Activated CD8-positive, alpha-beta memory T cell treated with anti-CD3 and anti-CD28 coated beads for 48 hours (primary cell): ENCODE measurements at places on chromosomes 6 and 20.
A peak's percentile ranks its signal among the peaks of the same experiment; 100 is the strongest.

DNA sequence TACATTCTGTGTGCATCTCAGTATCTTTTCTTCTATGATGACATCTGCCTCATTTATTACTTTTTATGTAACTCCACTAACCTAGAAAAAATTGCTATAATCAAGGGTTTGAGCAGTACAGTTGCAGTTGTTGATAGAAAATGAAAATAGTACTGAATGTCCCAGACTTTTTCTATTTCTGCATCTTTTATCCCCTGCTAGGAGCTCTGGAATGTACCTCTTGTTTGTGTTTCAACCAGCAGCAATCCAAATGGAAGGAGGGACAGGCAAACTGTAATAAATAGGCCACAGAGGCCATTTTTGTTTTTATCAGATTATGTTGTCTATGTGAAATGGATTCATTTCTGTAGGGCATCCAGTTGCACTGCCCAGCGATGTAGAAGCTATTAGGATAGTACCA, 536.9 kb downstream of the KIF16B start:
- DNase-seq: no peak

DNA sequence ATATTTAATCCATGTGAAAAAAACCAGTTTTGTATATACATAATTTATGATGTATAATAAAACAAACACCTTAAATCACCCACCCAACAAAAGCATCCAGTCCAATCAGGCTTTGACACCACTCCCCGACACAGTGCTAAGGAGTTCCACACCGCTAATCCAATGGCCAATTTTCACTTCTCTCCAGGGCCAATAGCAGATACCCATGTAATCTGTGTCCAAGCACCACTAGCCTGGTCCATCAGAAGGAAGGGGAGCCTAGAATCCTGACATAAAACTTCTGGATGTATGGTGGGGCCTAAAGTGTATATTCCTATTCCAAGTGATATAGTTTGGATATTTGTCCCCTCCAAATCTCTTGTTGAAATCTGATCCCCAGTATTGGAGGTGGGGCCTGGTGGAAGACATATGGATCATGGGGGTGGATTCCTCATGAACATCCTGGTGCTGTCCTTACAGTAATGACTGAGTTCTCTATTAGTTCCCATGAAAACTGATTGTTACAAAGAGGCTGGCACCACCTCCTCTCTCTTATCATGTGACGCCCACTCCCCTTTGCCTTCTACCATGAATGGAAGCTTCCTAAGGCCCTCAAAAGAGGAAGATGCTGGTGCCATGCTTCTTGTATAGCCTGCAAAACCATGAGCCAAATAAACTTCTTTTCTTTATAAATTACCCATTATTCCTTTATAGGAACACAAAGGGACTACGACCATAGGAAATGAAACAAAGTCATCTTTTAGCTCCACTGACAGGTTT, 20.8 kb downstream of the RALGAPA2 start:
- DNase-seq: no peak

DNA sequence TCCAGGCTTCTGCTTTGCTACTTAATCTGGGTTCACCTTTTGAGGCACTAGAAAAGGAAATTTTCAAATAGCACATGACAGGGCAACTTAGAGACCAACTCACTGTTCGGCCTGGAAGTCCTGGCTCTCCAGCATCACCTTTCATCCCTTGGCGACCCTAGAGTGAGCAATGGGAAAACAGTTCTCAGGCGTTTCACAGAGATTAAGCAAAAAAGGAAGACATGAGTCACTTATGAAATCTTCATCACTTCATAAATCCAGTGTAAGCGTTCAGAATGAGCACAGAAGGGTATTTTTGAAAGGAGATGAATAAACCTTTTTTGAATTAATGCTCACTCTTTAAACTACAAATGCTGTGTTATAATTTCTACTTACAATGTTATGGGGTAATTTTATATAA, 104.0 kb downstream of the COL12A1 start:
- no peak for DNase-seq

GRCh38 chr20:15378151-15378550, 1040.7 kb upstream of the FLRT3 start:
- DNase-seq: no peak

DNA sequence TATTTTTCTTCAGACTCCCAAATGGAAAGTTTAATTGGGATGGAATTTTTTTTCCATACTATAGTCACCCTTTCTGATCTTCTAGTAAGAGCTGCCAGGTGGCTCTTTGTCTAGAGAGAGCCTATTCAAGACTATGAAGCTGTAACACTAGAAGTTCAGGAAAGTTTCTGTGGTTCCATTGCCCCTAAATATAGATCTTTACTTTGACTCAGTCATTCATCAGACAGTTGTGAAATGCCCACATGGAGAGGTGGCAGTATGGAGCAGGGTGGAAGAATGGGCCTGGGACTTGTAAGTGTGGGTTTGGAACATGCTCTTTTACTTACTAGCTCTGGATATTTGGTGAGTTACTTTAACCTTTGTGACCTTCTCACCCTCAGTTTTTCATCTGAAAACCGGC, 87.8 kb downstream of the CTNNBL1 start:
- DNase-seq: no peak

GRCh38 chr6:22621028-22621427, 51.7 kb downstream of the HDGFL1 start:
- no peak for DNase-seq

DNA sequence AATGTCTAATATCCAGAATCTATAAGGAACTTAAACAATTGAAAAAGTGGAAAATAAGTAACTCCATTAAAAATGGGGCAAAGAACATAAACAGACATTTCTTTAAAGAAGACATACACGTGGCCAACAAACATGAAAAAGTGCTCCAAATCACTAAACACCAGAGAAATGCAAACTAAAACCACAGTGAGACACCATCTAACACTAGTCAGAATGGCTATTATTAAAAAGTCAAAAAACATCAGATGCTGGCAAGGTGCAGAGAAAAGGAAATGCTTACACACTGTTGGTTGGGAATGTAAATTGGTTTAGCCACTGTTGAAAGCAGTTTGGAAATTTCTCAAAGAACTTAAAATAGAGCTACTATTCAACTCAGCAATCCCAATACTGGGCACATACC, 169.2 kb upstream of the MANEA start:
- DNase-seq: no peak

GRCh38 chr6:77492530-77492929, 29.2 kb upstream of the HTR1B start:
- no peak for DNase-seq

DNA sequence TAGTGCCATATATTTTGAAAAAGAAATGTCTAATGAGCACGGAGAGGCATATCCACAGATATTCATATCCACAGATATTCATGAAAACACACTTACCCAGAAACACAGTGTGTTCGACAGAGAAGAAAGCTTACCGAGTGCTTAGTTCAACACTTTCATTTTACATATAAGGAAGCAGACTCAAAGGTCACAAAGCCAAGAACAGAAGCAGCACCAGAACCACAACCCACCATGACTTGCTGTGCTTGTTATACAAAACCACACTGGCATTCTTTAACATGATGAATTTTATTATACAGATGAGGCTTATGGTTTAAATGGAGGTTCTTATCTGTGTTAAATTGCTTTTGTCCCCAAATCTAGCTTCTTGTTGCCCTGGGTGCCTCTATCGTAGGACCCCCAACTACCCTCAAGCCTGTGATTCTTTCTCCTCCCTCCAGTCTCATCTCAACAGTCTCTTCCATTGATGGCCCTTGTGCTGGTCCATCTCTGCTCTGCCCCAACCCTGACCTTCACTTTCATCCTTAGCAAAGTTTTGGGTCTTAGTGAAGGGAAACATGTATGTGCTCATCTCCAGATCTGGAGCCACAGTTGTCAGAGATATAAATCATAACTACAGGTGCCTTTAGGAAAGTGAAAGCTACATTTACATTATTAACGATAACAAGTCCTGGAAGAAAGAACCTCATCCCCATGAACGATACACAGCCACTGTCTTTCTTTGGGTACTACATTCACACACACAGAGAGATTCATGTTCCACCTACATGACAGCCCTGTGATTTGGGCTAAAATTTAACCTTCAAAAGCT, 40.0 kb downstream of the SF3B5 start:
- no peak for DNase-seq

DNA sequence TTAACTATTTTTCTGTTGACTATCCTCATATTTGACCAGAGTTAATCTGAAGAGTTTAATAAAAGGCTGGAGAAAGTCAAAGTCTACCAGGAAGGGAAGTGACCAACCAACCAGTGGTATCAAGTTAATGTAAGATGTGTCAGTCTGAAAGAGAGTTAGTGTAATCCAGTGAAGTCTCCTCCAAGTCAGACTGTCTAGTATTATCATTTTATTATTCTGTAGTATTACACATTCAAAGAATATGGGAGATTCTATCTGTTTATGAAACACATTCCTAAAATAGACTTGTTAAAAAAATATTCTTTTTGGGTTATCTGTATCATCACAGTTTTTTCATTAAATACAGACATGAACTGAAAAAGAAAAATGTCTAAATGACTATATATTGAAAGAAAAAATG, 194.4 kb downstream of the BTBD9 start:
- no peak for DNase-seq

DNA sequence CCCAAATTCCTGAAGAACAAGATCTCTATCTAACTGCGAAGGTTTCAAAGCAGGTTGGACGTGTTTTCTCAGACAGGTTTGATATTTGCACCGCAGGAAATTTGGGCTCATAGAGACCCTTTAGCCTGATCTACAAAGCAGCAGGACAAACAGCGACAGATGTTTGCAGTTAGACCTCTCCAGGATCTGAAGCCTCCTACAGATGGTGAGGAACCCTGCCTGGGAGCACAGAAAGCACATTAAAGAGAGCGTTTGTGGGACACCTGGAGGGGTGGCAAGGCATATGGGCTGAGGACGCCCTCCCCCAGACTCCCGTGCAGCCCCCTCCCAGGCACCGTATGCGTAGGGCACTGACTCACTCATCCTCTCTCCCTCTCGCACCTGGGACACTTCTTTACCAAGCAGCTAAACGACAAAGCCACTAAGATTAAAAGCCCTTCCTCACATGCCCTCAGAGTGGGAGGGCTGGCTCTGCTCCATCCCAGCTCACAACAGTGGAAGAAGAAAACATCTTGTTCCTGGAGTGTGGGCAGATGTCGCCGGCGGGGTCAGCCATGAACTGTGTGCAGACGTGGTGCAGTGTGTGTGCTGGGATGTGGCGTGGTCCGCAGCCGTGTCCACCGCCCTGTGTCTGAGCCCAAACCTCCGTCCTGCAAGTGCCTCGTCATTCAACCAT, 249.7 kb upstream of the AFDN start:
- DNase-seq: no peak

GRCh38 chr6:169527306-169527705, 174.5 kb downstream of the WDR27 start:
- no peak for DNase-seq

DNA sequence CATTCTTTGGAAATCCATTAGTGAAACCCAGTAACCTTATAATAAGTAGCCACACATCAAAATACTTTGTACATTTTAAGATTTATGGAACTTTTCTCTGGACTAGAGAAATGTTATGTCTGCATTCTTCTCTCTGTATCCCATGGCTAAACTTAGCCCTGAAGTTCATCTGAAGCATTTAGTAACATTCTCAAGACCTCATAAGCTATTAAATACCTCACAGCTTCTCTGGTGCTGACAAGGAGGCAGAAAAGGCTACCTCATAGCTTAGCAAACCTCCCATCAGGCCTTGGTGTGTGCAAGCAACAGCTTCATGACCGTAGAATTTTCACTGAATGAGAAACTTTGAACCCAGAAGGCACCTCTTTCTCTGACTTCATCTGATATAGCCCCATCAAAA, 38.9 kb upstream of the HDGFL1 start:
- DNase-seq: no peak

- no peak for DNase-seq
Measured at GRCh38 chr20:50605136-50605535, 86.2 kb downstream of the RIPOR3 start.

DNA sequence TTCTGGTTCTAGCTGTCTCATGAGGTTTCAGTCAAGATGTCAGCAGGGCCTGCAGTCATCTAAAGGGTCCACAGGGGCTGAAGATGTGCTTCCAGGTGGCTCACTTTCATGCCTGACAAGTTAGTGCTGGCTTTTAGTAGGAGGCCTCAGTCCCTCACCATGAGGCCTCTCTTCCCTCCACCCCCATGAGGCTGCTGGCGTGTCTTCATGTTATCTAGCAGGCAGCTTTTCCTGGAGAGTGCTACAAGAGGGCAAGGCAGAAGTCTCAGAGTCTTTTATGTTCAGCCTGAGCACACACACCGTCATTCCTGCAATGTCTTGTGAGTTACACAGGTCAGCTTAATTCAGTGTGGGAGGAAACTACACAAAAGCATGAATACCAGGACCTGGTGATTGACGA, 769.9 kb downstream of the HDGFL1 start:
- no peak for DNase-seq

DNA sequence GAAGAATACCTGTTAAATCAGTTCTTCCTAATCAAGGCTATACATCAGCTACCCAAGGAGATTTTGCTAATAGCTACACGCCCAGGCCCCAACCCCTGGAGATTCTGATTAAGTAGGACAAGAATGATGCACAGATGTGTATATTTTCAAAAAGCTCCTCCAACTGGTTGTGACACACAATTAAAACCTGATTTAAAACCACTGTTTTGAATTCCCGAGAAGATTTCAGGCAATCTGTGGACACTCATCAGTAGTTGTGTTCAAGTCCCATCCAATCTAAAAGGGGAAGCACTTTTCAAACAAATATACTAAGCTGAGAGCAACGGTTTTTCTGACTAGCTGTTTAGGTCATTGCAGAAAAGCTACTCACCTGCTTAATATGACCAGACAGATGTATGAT, 118.9 kb upstream of the NHSL1 start:
- DNase-seq: no peak

DNA sequence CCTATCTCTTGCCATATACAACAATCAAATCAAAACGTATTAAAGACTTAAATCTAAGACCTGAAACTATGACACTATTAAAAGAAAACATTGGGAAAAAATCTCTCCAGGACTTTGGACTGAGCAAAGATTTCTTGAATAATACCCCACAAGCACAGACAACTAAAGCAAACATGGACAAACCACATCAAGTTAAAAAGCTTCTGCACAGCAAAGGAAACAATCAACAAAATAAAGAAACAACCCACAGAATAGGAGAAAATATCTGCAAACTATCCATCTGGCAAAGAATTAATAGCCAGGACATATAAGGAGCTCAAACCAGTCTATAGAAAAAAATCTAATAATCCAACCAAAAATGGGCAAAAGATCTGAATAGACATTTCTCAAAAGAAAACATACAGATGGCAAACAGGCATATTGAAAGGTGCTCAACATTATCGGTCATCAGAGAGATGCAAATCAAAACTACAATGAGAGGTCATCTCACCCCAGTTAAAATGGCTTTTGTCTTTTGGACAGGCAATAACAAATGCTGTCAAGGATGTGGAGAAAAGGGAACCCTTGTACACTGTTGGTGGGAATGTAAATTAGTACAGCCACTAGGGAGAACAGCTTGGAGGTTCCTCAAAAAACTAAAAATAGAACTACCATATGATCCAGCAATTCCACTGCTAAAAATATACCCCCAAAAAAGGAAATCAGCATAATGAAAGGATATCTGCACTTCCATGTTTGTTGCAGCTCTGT, 76.2 kb downstream of the SNX5 start:
- no peak for DNase-seq

- DNase-seq: no peak
Measured at GRCh38 chr20:13930281-13930680, 60.1 kb downstream of the SEL1L2 start.

GRCh38 chr6:45420083-45420908, 42.6 kb upstream of the SUPT3H start:
- DNase-seq: peak; percentile 42
